Mammary epithelial cell (primary cell): ENCODE measurements at places on chromosomes 5 and 9. TPM values are rescaled to one million over a fixed set of nuclear protein-coding genes. Genes with fewer than 3 reads are reported as not detected.
A peak's percentile ranks its signal among the peaks of the same experiment; 100 is the strongest.

The PCSK1 gene
- not detected for polyA plus RNA-seq

The ZNF454 gene
- polyA plus RNA-seq: not detected

The C9orf153 gene
- not detected for polyA plus RNA-seq

The C5orf52 gene
- not detected for polyA plus RNA-seq

The NMUR2 gene
- polyA plus RNA-seq: not detected

The TRIP13 gene
- polyA plus RNA-seq: 35.4 TPM

The PCDHGA1 gene
- 0.41 TPM for polyA plus RNA-seq

The ST8SIA4 gene
- polyA plus RNA-seq: not detected

The RLN2 gene
- 0.67 TPM for polyA plus RNA-seq

GRCh38 chr5:72477176-72477575 is 30.0 kb downstream of the ZNF366 start:
- no peak for DNase-seq

DNA sequence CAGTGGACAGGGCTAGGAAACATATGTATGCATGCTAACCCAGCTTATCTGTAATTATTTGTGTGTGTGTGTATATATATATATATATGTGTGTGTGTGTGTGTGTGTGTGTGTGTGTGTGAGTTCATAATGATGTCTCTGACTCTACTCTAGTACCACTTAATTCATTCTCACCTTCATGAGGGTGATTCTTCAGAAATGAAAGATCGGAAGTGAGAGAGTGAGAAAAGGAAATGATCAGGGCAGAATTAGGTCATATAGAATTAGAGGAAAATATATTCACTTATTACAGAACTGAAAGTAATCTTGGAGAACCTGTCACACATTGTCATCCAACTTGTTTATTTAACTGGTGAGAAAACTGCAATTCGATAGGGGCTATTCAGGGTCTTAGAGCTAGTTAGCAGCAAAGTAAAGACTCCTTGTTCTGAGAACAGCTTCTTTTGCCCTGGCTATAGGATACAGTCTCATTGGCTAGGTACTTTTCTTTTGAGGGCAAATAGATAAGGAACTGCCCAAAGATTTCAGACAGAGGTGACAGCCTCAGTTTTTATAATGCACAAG is 58.8 kb downstream of the C9orf153 start:
- no peak for DNase-seq

DNA sequence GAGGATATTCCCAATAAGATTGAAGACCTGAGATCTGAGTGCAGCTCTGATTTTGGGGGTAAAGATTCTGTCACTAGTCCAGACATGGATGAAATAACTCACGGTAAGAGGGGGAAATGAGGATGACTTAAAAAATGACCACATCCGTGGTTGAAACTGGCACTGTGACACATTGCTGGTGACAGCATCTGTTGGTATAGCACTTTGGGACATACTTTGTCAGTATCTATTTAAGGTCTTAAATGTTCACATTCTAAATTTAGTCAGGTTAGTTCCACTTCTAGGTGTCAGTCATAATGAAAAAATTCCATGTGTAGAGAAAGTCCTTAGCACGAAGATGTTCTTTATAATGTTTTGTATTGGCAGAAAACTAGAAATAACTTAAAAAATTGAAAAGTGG is 70.9 kb downstream of the GAPVD1 start:
- no peak for DNase-seq

- DNase-seq: no peak
Measured at GRCh38 chr5:54205918-54206317, 104.5 kb downstream of the ARL15 start.

- DNase-seq: no peak
Measured at GRCh38 chr5:64451551-64451950, 54.3 kb upstream of the RGS7BP start.

- no peak for DNase-seq
Measured at GRCh38 chr5:74028976-74029375, 403.0 kb downstream of the ARHGEF28 start.

DNA sequence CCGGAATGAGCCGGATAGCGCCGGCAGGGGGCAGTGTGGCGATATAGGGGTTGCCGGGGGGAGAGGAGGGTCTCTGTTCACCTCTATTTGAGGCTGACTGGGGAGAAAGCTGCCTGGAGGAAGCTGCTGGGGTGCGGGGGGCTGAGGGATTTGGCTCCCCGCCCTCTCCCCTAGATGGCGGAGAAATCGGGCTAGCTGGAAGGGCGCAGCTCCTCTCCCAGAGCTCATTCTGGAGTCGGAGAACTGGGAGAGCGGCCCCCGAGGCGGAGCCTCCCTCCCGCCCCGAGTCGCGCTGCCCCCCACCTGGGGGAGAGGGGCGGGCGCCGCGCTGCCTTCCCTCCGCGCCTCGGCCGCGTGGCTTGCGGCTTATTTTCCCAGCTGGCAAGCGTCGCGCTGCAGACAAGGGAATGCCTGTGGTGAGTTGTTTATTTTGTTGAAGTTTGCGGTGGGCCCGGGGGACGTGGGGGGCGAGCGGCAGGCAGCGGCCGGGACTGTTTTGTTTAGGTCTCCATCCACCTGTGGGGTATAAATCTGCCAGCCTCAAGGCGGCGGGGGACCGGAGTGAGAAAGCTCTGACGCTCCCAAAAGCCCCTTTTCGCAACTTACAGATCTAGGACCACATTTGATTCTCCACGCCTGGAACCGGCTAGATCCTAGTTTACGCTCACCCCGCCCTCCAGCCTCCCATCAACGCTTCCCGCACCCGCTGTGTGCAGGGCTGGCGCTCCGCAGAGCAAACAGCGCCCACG is 4.1 kb upstream of the RGMB start:
- DNase-seq: no peak

GRCh38 chr9:18233776-18234445 is 240.0 kb upstream of the ADAMTSL1 start:
- no peak for DNase-seq

DNA sequence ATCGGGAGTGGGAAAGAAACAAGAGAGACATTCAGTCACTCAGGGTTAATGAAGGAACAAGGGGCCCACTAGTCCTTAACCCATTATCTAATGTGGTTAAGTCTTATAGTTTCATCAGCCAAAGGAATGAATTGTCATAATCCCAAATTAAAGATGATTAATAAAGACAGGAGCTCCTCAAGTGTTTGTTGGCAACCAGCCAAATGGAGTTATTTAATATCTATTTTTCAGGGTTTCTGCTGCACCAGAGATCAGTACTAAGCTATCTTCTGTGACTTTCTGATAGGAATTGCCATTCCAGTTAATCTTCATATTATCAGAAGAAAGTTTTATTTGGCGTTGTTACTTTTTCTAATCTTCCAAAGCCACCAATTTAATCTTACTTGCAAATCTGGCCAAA is 34.0 kb upstream of the FCHO2 start:
- DNase-seq: no peak

GRCh38 chr5:102561894-102562760 is 63.3 kb upstream of the SLCO6A1 start:
- DNase-seq: peak; percentile 8

- no peak for DNase-seq
Measured at GRCh38 chr5:157719245-157719644, 12.0 kb upstream of the THG1L start.

- DNase-seq: no peak
Measured at GRCh38 chr9:87554976-87555375, 57.3 kb downstream of the DAPK1 start.

DNA sequence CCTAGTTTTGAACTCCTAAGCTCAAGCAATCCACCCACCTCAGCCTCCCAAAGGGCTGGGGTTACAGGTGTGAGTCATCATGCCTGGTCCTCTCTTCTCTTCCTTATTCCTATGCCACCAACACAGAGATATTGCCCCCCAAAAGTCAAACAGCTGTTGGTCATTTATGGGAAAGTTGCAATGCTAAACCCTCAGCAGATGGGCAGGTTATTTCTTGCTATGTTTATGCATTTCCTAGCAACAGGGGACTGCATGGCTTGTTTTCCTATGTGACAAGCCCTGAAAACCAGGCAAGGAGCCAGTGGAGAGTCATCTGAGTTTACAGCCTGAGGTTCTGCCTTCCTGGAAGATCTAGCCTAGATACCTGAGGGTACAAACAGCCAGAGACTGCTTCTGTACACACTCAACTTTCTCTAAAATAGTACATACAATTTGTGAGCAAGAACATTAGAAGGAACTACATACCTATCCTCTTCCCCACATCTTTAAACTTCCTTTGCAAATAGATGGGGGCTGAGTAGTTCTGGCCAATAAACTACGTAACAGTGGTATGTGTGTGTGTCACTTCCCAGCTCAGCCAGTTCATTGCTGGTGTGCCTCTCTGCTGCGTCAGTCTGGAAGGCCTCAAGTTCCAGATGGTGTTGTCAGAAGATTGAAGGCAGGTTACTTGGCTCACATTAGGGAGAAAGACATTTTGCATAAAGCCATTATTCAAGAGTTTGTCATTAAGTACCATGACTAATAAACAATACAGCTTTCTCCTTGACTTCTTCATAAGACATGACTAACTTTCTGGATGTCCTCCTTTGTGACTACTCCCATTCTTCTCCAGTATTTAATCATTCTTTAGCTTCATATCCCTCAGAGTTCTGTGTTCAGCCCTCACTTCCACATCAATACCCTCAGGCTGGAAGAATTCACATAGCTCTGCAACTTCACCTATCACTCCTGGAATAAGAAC is 65.3 kb downstream of the CSNK1A1 start:
- DNase-seq: peak; percentile 99

GRCh38 chr9:134643222-134643671 is 1.6 kb downstream of the COL5A1 start:
- DNase-seq: no peak

- DNase-seq: no peak
Measured at GRCh38 chr9:70492319-70492777, 77.9 kb upstream of the KLF9 start.

DNA sequence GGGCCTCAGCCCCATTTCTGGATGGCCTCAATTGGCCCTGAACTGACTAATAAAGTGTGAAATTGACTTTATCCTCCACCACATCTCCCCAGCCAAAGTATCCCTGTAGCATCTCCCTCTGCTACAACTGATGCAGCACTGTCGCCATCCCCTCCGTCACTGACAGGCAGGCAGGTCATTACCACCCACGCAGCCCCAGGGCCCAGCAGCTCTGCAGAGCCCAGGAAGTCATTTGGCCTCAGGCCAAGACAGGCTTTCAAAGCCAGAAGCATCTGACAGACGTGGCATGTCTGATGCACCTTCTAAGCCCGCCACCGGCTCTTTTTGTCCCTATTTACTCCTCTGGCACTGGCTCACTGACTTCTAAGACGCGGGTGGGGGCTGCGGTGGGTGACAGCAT is 65.3 kb downstream of the ARHGEF37 start:
- DNase-seq: peak; percentile 53

DNA sequence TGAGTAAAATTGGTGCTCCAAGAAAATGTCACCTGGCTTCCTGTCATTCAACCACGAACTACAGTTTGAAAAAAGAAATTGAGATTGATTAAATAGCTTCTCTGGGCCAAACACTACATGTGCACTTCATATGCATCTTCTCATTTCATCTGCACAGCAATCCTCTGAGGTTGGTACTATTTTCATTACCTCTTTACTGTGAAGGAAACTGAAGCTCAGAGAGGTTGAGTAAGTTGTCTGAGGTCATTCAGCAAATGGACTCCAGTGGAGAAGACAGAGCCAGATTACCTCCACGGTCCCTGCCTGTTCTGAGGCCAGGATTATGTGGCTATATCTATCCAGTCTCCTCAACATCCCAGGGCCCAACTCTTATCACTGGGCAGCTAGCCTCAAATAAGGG is 46.5 kb downstream of the SLC6A7 start:
- DNase-seq: no peak
